ENCODE measurements at places on chromosomes 16 and 17.
A peak's percentile ranks its signal among the peaks of the same experiment; 100 is the strongest.

DNA sequence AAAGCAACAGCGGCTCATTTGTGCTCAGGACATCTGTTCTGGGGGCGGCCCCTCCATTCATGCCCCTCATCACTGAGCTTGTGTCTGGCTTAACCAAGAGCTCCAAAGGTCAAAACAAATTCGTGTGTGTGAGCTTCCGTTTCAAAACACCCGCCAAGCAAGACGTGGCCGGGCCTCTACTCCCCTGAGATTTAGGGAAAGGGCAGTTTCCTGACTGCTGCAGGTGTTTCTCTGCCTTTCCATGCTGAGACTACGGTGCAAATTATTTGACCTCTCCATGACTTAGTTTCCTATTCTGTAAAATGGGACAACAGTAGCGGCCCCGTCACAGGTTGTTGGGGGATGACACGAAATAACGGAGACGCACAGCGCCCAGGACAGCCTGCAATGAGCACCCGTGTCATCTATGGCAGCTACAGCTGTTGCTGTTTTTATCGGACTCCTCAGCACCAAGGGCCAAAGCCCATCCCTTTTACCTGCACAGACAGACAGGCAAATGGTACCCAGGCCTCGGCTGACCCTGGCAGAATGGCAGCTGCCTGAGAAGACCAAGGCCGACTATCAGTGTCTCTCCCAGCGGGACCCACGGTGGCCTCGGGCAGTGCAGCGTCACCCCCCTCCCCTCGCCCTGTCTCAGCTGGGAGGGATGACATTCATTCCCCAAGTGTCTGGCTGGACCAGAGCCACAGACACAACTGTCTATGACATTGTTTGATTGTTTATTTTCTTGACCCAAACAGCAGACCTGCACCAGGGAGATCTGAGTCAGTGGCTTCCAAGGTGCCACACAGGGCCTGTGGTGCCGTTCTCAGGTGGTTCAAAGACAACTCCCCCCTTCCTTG is 50.7 kb upstream of the DOC2B start:
- DNase-seq: no peak

DNA sequence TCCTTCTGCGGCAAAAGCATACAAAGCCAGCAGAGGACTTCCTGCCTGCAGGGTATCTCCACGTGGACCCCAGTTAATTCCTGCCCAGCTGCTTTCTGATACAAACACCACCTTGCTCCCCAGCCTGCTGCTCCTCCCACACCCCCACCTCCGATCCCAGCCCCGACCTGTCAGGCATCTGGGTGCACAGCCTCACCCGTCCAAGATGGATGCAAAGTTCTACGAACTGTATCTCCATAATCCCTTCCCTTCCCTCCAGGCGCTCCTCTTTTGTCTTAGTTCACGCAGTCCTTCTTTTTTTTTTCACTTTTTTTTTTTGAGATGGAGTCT is 15.6 kb upstream of the FOXJ1 start:
- DNase-seq: no peak

- no peak for DNase-seq
Observed at GRCh38 chr16:9177861-9178260, 86.4 kb downstream of the HAPSTR1 start.

DNA sequence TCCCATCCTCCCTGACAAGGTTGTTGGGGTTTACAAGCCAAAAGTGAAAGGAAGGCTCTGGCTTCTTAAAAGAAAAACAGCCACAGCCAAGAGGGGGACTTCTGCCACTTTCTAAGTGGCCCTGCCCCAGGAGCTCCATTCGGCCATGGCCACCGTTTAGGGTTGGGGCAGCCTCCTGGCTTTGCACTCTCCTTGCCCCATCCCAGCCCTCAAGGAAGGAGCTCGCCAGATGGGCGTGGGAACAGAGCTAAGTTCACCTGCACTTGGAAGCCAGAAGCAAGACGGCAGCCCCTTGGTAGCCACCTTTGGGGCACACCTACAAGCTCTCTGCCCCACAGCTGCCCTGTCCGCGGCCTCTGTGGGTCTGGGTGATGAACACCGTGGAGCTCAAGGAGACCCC is 122.4 kb upstream of the CDC42EP4 start:
- no peak for DNase-seq

DNA sequence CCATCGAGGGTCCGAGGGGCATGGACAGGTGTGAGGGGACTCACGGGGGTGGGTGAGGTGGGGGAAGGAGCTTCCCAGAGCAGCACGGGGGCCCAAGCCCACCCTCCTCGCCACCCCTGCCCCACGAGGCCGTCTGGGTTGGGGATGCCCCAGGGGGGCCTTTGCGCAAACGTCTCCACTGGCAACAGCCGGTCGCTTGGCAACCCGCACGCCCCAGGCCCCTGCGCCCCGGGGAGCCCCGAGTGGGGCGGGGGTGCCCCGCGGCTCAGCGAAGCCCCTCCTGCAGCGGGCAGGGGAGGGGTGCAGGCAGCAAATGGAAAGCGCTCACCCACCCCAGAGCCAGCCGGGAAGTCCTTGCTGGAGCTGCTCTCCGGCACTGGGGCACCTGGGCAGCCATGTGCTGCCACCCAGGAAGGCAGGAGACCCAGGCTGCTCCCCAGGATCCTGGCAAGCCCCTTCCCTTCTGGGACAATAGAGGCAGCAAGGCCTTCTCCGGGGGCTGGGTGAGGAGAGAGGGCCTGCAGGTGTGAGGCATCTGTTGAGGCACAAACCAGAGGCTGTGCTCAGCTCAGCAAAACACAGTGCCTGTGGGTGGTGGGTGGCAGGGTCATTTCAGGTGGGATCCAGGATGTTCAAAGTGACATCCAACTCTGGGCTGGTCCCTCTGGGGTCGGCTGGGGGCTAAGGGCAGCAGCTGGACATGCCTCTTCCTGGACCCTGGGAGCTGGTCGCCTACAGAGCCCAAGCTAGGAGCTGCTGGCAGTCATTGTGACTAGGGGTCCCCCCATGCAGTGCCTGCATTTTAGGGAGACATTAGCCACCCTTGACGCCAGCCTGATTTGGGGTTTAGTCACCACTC is 80.9 kb upstream of the CBX4 start:
- no peak for DNase-seq

- DNase-seq: no peak
Observed at GRCh38 chr17:13078591-13079385, 61.0 kb upstream of the ELAC2 start.

- no peak for DNase-seq
Observed at GRCh38 chr16:89314854-89315253, 97.4 kb downstream of the ZNF778 start.

- DNase-seq: peak; percentile 98
Observed at GRCh38 chr17:81683584-81684441, at the start of the genes ARL16 and HGS. Gene ARL16, minus strand, starts transcription at chr17:81683797. Its CDS starts 44 bp downstream, at chr17:81683753. Gene HGS, plus strand, starts transcription at chr17:81684011. Its CDS starts 56 bp downstream, at chr17:81684067.

DNA sequence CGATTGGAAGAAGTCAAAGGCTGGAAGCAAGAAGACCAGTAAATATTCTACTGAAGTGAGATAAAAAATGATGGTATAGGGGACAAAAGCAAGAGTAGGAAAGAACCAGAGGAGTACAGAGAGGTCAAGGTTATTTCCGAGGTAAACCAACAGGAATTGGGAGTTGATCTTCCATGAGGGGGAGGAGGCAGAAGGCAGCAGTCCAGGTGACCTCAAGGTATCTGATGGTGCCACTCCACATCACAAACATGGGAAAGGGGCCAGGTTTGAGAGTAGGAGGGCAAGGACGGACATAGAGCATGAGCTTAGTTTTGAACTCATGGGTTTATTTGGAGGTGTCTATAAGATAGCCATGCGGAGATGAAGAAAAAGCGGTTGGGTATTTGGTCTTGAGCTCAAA is 79.4 kb upstream of the CDYL2 start:
- DNase-seq: no peak

DNA sequence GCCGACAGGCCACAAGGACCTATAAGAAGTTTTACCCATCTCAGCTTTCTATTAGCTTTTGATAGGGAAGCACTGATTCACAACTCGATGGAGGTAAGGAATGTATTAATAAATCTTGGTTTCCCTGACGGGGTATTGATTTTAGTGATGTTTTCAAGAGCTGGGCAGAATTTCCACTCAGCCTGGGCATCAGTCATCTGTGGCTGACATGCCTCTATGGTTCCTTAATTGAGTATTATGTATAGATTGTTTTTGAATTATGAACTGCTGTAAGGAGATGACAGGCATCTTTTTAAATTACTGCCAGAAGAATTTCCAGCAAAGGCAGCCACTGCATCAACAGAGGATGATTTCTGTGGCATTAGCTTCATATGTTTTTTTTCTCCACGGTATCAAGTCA is 128.6 kb downstream of the CPPED1 start:
- no peak for DNase-seq

DNA sequence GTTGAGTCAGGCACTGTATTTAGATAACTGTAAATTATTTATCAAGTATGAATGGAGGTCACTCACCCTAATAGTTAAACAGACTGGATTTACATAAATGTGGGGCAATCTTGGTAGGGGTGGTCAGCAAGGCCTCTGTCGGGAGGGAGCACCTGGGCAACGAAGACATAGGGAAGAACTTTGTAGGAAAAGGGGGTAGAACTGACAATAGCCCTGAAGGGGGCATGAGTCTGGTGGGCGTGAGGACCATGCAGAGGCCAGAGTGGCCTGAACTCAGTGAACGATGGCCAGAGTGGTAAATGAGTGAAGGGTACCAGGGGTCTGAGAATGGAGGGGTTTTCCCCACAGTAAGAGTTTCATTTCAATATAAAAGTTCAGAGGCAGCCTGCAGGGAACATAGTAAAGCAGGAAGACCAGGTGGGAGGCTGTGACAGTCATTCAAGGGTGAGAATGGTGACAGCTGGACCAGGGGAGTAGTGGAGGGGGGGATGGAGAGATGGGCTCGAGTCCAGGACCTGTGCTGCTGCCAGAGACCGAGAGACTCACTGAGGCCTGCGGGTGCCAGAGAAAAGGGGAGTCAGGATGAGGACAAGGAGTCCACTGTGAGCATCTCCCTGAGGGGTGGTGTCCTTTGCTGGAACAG is 2.9 kb downstream of the C17orf67 start:
- DNase-seq: no peak

GRCh38 chr16:35405526-35405925 is 1946.1 kb downstream of the TP53TG3F start:
- no peak for DNase-seq

GRCh38 chr17:77842528-77843147 is 115.9 kb upstream of the TNRC6C start:
- peak; percentile 69 for DNase-seq

DNA sequence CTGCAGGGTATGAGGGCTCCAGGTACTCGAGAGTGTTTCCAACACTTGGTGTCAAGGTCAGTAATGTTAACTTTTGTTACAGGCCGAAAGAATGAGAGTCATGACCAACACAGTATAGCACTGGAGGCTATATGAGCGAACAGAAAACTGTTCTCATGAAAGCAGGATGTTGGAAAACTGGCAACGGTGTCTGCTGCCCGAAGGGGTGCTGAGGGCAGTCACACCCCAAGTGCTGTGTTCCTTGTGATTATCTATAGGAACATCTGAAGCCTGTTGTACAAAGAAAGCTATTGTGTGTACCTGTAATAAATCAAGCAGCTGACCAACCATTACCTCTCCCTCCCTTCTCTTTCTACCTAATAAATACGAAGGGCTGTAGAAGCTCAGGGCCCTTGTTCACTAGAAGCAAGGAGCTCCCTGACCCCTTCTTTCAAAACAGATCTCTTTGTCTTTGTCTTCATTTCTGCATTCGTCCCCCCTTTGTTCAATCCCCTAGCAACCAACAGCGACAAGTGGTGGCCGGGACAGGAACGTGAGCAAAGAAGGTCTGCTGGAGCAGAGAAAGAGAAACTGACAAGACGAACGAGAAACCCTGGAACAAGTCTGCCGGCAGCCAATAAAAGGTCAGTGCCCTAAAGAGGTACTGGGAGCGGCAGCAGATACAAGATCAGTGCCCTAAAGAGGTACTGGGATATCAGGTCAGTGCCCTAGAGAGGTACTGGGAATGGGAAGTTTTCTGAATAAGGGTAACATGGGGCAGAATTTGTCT is 7.6 kb downstream of the CD300LD start:
- no peak for DNase-seq

- no peak for DNase-seq
Observed at GRCh38 chr17:68184816-68185436, 62.9 kb upstream of the AMZ2 start.

DNA sequence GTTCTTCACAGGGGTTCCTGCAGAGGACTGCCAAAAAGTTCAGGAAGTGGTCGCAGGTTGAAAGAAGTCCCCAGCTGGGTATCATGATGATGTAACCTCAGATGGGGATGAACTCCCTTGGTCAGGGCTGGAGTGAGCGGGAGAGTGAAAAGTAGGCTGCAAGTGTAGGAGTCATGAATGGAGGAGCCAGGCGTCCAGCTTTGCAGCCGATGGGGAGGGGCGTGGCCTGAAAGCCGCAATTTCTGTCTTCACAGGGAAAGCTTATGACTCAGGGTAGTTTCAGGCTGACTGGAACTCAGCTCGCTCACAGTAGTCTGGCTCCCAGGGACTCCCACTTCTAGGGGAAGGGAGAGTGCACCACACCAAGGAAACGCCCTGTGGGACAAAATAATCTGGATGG is 70.0 kb upstream of the HS3ST3A1 start:
- peak; percentile 74 for DNase-seq

DNA sequence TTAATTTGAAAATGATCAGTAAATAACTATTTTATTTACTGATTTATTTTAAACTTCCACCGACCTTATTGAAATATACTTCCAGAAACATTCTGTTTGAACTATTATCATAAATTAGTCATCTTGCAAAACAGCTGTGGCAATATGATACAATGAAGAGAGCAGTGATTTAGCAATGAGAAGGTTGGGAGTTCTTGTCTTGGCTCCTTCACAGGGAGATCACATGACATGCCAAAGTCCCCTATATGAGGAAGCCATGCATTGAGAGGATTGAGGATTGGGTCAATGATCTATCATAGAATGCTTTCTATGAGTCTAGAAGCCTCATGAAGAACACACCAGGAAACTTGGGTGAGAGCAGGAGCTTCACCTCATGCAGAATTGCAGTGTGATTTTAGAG is 222.7 kb downstream of the LGALS9B start:
- DNase-seq: no peak

DNA sequence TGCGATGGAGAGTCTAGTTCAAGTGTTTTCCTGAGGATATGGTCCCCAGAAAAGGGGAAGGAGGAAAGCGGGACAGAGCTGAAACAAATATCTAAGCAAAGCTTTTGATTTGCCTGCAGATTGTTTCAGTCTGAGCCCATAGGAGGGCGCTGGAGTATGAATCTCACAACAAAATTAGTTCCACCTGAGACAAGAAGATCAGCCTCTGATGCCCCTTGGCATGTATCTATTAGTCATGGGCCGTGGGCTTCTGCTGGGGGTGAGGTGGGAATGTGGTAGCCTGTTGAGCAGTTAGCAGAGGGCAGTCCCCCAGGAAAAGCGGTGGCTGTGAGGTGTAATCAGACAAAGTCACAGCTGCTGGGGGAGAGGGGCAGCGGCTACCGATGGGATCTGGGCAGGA is 446.9 kb downstream of the CA10 start:
- DNase-seq: no peak

GRCh38 chr16:26342621-26343020 is 650.9 kb downstream of the HS3ST4 start:
- no peak for DNase-seq

GRCh38 chr17:77735081-77735565 is 223.4 kb upstream of the TNRC6C start:
- DNase-seq: no peak

- no peak for DNase-seq
Observed at GRCh38 chr17:77033892-77034404, 106.8 kb upstream of the SEC14L1 start.

GRCh38 chr16:85132456-85133289 is 20.4 kb upstream of the CIBAR2 start:
- DNase-seq: no peak

GRCh38 chr17:48335858-48336500 is 94.0 kb downstream of the SKAP1 start:
- DNase-seq: peak; percentile 29

- no peak for DNase-seq
Observed at GRCh38 chr16:442976-443375, 17.5 kb downstream of the RAB11FIP3 start.

Measured in MV-4-11 (cell line).